ENCODE measurements at places on chromosomes 2 and 18.

DNA sequence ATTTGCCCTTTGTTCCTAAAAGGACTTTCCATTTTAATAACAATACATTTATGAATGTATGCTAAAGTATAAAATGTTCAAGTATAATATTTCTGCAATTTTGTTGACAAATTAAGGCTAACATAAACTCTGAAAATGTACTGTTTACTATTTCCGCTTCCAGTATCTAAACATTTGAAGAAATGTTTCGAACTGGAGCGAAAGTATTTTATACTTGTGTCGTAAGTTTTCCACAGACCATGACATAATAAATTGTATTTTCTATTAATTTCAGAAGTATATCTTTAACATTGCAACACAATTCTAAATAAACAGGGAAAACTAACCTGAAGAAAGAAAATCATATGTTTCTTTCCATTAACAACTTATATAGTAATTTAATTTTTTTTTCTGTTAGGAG is 146.3 kb downstream of the CALCRL start:
- no peak for DNase-seq

DNA sequence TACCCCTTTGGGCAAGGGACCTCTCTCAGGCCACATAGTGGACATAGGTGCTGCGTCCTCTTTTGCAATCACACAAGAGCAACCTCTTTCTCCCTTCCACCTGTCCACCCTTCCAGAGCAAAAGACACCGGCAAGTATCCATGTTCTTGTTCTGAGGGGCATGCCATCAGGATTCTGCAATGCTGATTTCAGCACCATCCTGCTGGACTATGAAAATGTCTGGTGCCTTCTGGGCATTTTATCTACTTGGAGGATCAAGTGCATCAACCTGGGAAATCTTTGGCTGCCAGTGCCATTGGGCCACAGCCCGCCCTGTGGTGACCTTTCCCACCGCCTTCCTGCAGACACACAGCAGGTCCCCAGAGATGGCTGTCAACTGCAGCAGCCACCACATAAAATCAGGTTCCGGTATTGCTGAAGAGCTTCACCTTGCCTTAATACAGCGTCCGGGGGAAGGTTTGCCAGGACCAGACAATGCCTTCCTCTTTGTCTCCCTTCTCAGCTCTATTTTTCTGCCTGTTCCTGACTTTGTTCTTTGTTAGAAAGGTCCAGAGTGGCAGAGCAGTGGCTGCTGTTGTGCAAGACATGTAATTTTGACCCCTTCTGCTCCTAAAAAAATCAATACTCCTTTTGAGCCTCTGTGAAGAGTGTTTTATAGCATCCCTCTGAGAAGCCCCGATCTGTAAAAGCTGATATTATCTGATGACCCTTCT is 18.5 kb upstream of the BOD1L2 start:
- no peak for DNase-seq

- DNase-seq = no peak
Measured at GRCh38 chr2:69975853-69976462, 14.5 kb upstream of the ASPRV1 start.

GRCh38 chr2:186637497-186637800 is 47.6 kb downstream of the ITGAV start:
- no peak for DNase-seq

- no peak for DNase-seq
Measured at GRCh38 chr2:241073166-241074064, 28.7 kb downstream of the MTERF4 start.

GRCh38 chr18:33181016-33181415 is 259.5 kb downstream of the CCDC178 start:
- no peak for DNase-seq

DNA sequence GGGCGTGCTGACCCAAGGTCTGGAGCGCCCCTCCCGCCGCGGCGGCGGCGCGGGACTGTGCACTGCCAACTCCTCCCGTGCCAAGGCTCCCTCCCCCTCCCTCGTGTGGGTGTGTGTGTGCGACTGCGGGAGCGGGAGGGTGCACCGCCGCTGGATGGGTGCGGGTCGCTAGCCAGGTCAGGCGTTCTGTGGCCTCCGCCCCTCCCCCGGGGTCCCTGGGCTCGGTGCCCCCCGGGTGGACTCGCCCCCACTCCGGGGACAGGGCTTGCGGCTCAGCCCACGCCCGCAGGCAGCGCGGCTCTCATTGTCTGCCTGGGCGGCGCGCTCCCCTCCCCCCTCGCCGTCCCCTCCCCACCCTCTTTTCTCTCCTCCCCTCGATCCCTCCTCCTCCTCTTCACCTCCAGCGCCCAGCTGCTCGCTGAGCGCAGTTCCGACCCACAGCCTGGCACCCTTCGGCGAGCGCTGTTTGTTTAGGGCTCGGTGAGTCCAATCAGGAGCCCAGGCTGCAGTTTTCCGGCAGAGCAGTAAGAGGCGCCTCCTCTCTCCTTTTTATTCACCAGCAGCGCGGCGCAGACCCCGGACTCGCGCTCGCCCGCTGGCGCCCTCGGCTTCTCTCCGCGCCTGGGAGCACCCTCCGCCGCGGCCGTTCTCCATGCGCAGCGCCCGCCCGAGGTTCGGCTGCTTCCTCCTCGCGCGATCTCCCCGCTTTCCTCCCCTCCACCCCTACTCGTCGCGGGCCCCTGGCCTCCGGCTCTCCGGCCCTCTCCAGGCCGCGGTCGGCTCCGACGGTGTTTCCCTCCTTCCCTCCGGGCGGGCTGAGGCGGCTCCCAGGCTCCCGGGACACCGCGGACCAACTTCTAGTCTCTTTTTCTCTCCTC is at the start of gene GATA6:
GATA6 (plus strand) TSS at position 579 of the 878 bp plus-strand sequence. CDS start 1,556 bp downstream, outside the sequence.
- DNase-seq = peak; percentile 83

GRCh38 chr2:20634507-20635112 is 16.3 kb downstream of the HS1BP3 start:
- DNase-seq = no peak

GRCh38 chr2:3267869-3268704 is 109.5 kb downstream of the EIPR1 start:
- DNase-seq = no peak

GRCh38 chr18:76126327-76126726 is 368.7 kb downstream of the ZNF516 start:
- no peak for DNase-seq

- DNase-seq = no peak
Measured at GRCh38 chr2:177529166-177529565, 136.6 kb downstream of the AGPS start.

DNA sequence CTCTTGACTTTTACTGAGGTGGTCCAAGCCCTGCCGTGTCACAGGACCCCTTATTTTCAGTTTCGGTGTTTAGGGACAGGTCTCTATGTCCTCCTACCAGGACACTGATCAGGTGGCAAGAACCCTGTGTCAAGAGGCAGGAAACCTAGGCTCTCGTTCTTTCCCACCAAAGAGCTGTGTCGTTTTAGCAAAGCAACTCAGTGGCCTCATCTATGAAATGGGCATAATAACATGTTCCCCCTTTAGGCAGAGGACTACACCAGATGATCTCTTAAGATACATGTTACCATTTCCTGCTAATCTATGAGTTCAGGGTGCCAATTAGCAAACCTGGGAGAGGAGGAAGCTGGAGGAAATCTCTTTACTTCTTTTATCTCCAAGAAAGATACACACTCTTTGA is 1.9 kb downstream of the RAB31 start:
- DNase-seq = no peak

- no peak for DNase-seq
Measured at GRCh38 chr2:196448407-196449079, 191.0 kb upstream of the CCDC150 start.

DNA sequence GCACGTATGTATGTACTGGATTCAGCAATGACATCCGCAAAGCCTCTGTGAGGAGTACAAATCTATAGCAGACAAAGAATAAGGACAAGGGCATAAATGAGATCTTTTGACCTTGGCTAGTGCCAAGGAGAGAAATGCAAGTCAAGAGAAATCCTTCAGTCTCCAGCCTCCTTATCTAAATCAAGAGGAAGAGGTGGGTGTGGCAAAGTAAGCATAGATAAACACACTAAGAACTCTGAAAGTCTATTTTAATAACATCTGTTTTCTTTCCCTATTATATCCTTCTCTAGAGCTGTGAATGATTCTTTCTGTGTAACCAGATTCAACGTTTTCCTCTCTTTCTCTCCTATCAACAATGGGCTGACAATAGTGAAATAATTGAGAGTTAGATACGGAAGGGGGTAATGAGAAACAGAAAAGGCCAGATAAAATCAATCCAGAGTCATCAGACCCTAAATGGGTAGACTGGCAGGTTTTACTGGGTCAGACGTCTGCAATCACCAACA is 118.5 kb upstream of the ZFP36L2 start:
- DNase-seq = no peak

DNA sequence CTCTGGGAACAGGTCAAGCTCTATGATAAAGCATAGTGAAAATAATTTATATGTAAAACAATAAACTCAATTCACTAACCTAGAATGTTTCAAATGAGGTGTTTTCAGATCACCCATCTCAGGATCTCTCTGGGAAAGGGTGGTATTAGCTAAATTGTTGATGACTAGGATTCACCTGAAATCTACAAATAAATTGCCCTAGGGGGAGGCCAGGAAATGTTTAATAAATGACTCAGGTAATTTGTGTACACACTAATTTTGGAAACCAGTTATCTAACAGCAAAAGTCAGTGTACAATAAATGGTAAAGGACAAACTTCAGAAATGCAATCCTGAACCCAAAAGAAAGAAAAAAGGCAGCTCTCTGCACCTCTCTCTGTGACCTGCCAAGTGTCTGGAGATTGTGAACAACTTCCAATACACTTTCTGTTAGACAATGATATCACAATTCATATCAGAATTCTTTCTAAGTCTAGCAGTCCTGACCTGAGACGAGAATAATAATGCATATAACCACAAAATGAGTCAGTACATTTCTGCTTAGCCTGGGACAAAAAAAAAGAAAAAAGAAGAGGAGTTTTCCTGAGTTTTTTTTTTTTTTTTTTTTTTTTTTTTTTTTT is 760.0 kb downstream of the EPHA4 start:
- no peak for DNase-seq

DNA sequence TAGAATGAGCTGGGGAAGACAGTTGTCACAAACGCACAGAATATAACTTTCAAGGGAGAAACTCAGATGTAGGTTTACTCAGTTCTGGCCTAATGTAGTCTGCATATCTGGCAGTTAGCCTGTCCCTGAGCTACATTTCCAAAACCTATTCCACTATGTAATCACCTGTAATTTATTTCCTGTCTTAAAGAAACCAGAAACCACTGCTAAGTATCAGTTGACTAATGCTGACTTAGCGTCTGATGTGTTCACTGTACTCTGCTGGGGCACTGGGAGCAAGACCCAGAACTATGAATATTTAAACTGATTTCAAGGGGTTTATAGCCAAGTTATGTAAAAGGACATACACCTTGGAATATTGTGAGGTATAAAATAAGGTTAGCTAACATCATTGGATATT is 1995.2 kb upstream of the PIK3C3 start:
- DNase-seq = peak; percentile 13

GRCh38 chr2:119389615-119390306 is 23.0 kb downstream of the DBI start:
- no peak for DNase-seq

GRCh38 chr2:1609485-1610095 is 134.7 kb downstream of the PXDN start:
- no peak for DNase-seq

DNA sequence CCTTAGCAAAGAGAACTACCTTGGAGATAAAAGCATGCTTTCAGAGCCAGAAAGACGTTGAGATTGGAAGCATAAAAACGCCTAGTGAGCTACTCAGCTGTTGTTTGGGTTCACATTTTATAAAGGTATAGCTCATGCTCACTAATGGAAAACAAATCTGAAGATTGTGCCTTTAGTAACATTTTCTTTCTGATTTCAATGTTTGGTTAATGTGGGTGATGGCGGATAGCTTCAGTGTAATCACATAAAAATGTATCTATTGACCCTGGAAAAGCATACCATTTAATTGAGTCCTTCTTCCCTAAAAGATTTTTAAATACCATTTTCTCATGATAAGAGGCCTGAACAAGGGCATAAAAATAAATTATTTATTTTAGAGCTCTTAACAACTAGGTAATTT is 73.4 kb downstream of the DTNA start:
- DNase-seq = no peak

- no peak for DNase-seq
Measured at GRCh38 chr2:109473616-109474318, 140.0 kb downstream of the SEPTIN10 start.

DNA sequence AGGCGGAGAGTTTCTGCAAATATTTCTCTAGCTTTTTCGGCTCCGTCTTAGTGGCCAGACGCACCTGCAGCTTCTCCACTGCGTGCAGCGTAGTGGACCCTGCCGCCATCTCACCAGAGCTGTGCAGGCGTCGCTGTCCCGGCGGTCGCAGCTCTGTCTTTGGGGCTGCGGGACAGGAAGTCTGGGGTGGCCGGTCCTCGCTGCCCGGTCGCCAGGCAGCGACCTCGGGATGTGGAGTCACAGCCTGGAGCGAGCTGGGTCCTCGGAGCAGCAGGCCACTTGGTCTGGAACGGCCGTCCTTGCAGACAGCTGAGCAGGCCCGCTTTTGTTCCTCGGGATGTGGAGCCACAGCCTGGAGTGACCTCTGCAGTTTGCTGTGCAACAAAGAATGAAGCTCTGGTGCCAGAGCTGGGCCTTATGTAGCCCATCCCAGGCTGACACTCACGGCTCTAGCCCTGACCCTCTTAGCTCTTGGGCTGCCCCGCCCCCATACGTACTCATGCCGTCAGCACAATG is at the start of gene ELOA2:
ELOA2 (minus strand) TSS at position 466 of the 516 bp plus-strand sequence; CDS start at position 109, 357 bp downstream.
- no peak for DNase-seq

- DNase-seq = no peak
Measured at GRCh38 chr2:6639929-6640620, 225.6 kb downstream of the CMPK2 start.

DNA sequence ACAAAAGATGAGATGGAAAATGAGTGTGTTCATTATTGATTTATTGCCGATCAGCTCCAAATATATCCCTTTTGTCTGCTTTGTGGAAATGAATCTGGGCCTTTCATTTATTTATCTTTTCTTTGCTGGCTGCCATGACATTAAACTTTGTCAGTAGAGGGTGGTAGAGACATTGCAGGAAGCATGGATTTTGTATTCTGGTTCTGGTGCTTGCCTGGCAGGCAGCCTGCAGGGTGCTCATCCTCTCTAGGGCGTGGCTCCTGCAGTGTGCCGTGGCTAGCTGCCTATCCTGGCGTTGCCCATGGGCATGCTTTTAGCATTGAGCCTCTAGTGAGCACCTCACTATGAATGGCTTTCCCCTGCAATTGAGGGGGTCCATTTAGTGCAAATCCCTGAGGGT is 593.1 kb downstream of the RNF144A start:
- DNase-seq = no peak

DNA sequence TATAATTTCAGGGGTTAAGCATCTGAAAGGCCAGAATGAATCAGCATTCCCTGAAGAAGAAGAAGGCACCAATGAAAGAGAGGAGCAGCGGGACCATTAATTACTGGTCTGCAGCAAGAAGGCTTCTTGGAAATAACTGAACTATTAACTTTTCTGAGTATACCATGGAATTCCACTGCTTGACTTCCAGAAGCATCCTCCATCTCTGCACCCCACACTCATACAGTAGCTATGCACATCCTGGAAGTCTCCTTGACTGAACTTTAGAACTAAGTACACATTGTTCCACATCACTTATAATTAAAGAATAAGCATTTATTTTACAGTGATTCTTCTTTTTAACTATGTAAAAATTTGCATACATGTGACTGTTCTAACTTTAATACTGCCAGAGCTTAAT is 131.5 kb downstream of the PPP1R1C start:
- DNase-seq = no peak

- DNase-seq = no peak
Measured at GRCh38 chr2:100192825-100193224, 50.4 kb upstream of the AFF3 start.

All from NCI-H1436 (cell line).